NCI-H1436 treated with DMSO at 0.1 percent for 48 hours (cell line): ENCODE measurements at places on chromosomes 11 and 22.

DNA sequence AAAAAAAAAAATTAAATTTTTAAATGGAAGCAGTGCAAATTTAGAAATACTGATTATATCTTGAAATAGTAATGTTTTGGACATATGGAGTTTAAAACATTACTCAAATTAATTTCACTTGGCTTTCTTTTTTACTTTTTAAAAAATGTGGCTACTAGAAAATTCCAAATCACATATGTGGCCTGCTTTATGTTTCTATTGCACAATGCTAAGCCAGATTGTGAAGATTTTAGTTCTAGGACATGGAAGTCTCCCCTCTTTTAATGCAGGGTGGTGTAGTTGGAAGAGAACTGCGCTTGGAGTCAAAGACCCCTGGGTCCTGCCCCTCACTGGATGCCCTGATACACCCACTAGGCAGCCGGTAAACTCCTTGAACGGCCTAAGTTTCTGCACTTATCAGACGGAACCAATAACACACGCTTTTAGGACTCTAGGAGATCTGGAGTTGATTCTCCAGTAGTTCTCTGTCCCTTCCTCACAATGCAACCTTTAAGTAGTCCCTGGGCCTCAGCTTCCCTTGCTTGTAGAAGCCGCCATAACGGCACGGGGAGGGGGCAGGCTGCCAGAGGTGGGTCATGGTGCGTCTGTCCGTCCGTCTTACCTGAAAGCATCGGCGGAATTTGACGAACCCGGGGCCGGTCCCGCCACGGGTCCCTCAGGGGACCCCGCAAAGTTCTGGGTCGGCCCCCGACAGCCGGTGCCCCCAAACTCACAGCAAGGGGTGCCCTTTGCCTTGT is 505 bp downstream of the FAM227A start:
- no peak for DNase-seq

DNA sequence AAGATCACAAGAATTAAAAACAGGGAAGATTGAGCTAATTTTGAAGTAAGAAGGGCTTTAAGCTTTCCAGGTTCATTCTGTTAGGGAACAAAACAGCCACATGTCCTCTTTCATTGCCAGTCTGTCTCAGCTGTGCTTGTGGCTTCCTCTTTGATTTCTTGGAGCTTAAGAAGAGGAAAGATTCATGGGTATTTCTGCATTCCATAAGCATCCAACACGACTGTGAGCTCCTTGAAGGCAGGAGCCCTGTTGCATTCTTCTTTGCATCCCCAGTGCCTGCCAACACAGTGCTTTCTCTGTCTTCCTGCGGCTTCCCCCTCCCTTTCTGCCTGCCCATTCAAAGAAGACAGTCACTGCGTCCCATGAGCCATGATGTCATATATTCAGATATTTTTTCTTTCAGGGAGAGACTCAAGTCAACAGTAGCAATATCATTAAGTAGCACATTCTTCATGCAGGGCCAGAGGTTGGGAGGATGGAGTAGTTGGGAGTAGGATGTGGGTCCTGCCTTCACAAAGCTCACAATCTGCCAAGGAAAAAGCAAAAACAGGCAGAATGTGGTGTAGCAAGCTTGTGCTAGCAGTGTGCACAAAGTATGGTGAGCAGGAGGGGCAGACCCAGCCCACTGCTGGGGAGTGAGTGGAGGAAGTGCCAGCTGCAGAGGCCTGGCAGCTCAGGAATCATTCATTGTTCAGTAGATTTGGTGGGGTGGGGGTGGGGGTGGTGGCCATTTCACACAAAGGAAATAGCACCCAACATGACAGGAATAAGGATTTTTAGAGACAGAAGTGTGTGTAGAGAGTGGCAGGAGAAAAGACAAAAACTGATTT is 162.1 kb upstream of the RASSF10 start:
- no peak for DNase-seq

- no peak for DNase-seq
Observed at GRCh38 chr22:35177811-35178210, 79.5 kb upstream of the HMGXB4 start.

DNA sequence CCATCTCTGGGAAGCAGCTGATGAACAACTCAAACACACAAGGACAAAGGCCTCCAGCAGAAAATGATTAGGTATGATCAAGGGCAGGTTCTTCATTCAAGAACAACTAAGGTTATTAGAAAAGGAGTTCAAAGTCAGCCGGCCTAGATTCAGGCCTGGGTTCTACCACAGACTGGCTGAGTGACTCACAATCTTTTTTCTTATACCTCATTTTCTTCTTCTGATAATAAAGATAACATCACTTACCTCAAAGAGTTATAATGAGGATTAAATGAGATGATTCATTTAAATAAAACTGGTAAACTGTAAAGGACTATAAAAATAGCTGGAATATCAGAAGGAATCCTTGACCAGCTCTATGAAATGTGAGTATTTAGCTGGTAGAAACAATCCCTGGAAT is 49.3 kb upstream of the PPP2R1B start:
- no peak for DNase-seq

DNA sequence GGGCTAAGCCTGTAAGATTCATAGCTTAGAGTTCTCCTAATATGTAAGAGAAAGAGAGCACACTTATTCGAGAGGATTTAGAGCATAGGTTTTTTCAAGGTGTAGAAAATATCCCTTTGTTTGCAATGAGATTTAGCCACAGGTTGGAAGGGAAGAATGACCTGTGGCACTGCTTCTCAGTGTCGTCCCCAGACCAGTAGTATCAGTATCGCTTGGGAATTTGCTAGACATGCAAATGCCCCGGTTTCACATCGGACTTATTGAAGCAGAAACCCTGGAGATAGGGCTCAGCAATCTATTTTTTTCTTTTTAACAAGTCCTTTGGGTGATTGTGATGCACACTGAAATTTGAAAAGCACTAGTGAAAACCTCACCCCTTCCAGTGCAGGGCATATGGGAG is 362.6 kb upstream of the C11orf87 start:
- DNase-seq: no peak

DNA sequence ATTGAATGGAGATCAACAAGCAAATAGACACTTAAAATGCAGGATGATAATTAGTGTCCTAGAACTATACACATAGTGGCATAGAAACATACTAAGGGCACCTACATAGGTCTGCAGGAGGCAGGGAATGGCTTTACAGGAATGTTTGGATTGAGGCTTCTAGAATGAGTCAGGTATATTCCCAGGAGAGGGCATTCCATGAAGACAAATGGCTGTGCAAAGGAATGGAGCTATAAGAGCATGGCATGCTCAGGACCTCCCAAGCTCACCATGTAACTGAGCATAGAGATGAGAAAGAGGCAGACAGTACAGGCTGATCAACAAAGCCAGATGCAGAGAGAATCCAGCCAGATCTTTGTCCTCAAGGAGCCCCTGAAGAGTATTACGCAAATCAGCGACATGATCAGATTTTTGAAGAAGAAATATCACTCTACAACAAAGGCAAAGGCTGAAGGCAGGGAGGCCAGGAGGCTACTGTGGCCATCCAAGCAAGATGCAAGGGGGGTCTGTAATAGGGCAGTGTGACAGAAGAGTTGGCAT is 211.1 kb upstream of the MTNR1B start:
- no peak for DNase-seq

DNA sequence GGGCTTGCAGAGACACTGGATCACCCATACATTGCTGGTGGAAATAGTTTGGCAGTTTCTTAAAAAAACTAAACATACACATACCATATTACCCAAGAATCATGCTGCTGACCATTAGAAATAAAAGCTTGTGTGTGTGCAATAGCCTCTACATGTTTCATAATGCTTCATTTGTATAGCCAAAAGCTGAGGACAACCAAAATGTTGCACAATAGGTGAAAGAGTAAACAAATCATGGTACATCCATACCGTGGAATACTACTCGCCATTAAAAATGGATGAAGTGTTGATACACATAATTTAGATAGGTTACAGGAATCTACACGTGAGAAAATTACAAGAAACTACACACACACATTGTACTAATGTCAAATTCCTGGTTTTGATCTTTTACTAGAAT is 6.5 kb downstream of the KBTBD3 start:
- DNase-seq: no peak

GRCh38 chr11:34029176-34029575 is 22.4 kb upstream of the CAPRIN1 start:
- DNase-seq: no peak

- no peak for DNase-seq
Observed at GRCh38 chr11:92249156-92249753, 24.6 kb downstream of the FAT3 start.

DNA sequence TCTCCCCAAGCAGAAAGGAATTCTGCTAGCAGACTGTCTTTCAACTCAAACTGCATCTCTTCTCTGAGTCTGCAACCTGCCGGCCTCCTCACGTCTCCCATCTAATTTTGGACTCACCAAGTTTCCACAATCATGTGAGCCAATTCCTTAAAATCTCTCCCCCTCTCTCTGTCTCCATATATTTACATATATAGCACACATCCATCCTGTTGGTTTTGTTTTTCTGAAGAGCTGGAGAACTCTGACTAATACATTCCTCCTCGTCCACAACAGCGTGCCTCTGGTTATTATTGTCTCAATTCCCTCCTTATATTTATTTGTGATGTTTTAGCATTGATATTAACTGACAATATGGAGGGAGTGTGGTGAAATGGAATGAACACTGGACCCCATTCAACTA is 29.6 kb upstream of the FJX1 start:
- no peak for DNase-seq

DNA sequence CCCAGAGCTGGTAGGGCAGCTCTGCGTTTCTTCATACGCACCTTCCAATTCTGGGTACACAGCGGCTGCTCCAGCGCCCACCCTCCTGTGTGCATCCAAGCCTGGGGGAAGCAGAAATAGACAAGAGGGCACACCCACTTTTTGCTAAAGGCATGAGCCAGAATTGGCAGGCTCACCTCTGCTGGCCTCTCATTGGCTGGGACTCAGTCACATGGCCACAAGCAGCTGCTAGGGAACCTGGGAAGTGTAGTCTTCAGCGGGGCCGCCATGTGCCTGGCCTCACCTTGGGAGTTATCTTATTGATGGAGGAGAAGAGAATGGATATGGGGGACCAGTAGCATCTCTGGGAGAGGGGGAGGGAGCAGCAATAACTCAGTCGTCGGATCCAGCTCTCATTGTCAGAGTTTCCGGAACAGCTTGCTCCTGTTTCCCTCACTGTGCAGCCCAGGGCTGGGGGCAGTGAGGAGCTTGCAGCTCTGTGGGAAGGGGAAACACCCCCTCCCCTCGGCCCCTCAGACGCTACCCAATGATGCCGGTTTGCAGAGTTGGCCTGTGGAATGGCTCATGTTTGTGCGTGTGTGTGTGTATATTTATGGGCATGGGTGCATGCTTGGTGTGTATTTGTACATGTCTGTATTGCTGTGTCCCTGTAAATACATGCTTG is 11.8 kb upstream of the MIEF1 start:
- DNase-seq: peak; percentile 42

GRCh38 chr11:99260696-99261095 is 239.9 kb downstream of the CNTN5 start:
- no peak for DNase-seq

DNA sequence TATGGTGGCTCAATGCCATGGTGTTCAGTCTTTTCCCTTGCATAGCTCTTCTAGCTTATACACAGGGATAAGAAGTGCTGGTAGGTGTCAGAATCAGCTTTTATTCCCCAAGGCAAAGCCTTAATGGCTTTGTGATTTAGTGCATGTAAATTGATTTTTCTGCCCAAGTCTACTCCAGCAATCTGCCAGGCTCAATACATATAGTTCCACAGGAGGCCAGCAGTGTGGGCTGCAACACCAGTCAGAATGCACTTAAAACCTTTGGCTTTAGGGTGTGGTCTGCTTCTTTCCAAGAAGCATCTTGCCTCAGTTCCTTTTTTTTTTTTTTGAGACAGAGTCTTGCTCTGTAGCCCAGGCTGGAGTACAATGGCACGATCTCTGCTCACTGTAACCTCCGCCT is 14.5 kb upstream of the CAPRIN1 start:
- no peak for DNase-seq

DNA sequence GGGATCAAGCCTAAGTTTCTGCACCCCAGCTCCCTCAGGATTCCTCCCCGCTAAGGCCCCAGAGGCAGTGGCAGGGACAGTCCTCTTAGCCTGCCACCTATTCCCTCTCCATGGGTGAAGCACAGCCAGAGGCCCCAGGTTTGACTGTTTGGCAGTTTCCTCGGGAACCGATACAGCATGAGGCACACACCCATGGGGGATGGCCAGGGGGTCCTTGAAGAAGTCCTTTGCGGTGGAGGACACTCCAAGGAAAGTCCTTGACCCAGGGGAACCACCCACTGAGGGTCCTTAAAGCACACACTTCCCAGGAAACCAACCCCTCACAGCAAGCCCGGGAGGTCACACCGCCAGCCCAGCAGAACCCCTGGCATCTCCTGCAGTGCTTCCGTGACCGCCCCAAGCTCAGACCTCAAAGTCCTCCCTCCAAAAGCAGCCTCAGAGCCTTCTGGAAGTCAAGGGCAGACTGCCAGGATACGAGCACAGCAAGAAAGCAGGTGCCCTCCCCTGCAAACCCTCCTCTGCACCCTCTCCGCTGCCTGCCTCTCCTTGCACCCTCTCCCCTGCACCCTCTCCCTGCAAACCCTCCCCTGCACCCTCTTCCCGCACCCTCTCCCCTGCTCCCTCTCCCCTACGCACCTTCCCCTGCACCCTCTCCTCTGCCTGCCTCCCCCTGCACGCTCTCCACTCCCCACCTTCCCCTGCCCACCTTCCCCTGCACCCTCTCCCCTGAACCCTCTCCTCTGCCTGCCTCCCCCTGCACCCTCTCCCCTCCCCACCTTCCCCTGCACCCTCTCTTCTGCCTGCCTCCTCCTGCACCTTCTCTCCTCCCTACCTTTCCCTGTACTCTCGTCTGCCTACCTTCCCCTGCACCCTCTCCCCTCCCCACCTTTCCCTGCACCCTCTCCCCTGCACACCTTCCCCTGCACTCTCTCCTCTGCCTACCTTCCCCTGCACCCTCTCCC is 1.4 kb downstream of the SIGIRR start:
- no peak for DNase-seq

DNA sequence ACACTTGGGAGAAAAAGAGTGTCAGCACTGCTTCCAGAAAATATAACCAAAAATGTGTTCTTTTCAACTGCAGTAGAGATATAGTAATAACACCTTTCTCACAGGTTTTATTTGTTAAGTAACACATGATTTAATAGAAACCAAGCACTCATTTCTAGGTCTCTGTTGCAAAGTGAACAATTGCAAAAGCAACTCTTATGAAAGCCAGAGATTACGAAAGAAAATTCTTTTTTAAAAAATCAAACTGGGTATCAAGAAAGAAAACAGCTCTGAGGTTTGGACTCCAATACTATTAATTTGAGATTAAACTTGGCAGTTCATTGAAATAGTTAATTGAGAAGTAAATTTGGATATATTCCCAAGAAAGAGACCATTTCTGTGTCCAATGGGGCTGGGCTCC is 9.8 kb upstream of the XKR3 start:
- DNase-seq: no peak

GRCh38 chr11:89184021-89184420 is 6.3 kb downstream of the TYR start:
- DNase-seq: no peak
